ENCODE measurements at places on chromosomes 7 and 10.

DNA sequence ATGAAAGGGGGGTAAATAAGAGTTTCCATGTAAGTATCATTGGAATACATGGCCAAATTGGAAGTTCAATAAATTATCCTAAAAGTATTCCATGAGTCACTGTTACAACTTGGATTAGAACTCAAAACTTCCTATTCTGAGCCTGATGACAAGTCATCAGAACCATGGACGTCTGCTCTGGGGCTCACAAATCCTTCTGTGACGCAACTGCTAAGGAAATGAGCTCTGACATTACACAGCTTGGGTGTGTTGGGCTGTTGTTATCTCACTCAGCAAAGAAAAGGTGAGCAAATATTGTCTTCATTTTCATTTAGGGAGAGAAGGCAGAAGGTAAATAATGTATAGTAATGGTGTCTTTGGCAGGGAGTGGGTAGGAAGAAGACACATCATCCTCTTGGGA, 214.8 kb upstream of the ADO start:
- no peak for DNase-seq

DNA sequence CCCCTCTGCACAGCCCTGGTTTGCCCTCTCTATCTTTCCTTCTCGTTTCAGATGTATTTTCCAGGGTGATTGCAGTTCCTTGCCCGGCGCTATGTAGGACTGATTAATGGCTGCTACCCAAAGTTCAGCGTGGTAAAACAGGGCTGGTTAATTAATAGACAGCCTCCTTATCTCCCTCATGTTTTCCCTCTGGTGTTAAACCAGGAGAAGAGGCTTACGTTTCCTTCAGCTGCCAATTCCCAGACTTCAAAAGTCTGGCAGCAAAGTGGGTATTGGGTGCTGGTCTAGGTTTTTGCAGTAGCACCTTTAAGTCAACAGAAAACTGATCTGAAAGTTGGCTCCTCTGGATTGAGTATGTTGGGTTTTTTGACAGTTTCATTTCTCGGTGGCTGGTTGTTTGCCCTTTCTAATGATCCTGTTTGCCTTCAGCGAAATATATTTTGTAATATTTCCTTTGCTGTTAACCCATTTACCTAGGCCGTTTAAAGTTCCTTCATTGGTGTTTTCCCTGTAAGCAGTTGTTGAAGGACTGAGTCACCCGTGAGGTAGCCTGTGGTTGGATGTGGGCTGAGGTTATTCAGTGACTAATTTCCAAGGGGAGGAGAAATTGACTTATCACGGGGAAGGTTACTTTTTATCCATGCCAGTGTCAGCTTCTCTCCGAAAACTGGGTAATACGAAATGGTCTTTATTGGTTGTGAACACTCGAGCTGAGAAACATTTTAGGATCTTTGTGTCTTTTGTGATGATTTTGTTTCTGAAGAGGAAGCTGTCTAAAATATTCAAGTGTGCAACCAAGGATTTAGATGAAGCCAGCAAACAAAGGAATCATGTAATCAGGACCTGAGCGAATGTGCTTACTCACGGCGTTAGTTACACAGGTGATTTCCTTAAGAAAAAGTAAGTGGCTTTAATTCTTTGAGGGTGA, 257.2 kb downstream of the KIAA1217 start:
- no peak for DNase-seq

DNA sequence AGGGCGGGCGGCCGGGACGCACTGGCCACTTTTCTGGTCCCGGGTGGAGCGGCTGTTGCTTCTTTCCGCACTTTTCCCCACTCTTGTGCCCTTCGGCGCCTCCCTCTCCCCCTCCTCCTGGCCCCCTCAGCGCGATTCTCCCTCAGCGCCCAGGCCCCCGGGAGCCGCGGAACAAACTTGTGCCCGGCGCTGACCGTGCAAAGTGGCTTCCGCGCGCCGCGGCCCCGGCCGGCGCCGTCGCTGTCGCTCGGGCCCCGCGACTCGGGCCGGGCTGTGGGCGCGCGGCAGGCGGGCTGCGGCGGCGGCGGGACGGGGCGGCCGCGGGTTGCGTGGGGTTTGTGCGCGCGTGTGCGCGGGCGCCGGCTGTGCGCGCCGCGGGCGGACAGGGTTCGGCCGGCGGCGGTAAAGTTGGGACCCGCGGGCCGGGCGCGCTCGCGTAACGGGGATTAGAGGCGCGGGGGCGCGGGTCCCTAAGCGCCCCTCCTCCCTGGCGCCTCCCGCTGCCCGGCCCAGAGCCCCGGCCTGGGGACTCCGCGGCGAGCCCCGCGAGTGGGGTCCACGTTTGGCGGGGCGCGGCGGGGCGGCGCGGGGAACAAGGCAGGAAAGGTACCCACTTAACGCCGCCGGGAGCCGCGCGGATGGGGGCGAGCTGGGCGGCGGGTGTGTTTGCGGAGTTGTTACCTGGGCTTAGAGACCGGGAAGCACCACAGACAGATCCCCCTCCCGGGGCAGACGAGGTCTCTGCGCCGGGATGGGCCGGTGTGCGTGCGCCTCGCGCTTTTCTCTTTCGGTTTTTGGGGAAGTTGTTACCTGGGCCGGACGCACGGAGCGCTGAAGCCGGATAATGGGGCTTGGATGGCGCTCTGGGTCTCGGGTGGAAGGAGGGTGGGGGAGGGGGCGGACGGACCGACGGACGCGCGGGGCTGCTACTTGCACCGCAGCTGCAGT, 860 bp downstream of the ZEB1 start:
- peak; percentile 54 for DNase-seq

- no peak for DNase-seq
Measured at GRCh38 chr10:32326119-32326518, 20.8 kb downstream of the EPC1 start.

DNA sequence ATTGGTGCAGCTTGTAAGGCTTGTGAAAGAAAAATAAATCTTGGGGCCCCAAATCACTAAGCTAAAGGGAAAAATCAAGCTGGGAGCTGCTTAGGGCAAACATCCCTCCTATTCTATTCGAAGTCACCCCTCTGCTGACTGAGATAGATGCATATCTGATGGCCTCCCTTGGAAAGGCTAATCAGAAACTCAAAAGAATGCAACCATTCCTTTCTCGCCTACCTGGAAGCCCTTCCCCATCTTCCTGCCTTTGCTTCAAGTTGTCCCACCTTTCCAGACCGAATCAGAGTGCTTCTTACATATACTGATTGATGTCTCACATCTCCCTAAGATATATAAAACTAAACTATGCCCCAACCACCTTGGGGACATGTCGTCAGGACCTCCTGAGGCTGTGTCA, 240.3 kb downstream of the SKIDA1 start:
- DNase-seq: no peak

DNA sequence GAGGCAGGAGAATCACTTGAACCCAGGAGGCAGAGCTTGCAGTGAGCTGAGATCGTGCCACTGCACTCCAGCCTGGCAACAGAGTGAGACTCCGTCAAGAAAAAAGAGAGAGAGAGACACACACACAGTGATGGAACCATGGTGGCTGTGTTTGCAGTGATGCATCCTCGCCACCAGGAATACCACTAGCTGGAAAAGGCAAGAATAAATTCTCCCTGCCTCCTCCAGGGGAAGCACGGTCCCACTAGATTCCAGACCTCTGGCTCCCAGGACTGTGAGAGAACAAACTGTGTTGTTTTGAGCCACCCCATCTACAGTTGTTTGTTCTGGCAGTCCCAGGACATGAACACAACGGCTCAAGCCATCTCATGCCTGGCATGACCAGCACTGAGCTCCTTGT, 320.3 kb upstream of the FOXK1 start:
- no peak for DNase-seq

- peak; percentile 8 for DNase-seq
Measured at GRCh38 chr7:137820677-137821420, 25.9 kb downstream of the DGKI start.

DNA sequence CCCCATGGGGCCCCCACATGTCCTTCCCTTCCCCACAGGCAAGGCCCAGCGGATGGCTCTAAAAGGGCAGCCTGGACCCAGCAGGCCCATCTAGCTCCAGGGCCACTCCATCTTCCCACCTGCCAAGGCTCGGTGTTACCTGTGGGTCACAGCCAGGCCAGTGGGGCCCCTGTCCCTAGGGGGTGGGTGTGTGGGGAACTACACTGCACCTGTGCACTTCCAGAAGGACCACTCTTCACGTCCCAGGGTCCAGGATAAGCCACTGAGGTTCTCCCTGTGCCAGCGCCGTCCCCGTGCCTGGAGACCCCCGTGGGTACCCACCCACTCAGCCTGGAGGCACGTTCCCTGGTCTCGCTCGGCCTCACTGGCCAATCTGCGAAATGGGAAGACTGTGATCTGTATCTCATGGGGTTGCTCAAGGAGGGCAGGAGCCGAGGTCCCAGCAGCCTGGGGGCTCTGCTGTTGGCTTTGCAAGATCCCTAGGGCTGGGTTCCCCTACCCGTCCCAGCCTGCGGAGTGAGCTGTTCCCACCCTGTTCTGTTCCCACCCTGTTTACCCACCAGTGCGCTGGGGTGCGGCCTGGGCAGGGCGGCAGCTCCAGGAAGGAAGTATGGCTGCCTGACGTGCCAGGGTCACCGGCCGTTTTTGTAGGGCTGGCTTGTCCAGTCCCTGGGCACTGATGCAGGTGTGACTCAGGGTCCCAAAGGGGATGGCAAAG, 4.6 kb downstream of the PWWP2B start:
- no peak for DNase-seq

All from amygdala (tissue), 56 donors.